ENCODE measurements at places on chromosomes 4 and X. TPM values are rescaled to one million over a fixed set of nuclear protein-coding genes. Genes with fewer than 3 reads are reported as not detected.

The MAOB gene
- 22.5 TPM for total RNA-seq

DNA sequence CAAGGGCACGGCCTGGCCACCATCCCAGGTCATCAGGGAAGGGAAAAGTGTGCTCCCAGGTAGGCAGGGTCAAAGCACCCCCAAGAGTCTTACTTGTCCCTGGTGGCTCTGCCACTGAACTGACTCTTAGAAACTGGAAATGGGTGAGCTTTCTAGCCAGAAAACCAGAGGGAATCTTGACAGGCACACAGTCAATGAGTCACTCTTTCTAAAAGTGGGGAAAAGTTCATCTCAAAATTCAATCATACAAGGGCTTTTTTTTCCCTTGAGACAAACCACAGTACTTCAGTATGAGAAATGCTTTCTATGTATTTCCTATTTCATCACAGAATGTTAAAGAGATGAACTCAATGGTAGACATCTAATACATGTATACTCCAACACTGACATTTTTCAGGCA is 12.5 kb downstream of the HPF1 start:
- no peaks in the 10 kb centered on the region for H3K4me1 ChIP-seq
- no peak overlapping the region for H3K4me3 ChIP-seq
- no peak for DNase-seq
- H3K36me3 ChIP-seq: no peaks in the 10 kb centered on the region

DNA sequence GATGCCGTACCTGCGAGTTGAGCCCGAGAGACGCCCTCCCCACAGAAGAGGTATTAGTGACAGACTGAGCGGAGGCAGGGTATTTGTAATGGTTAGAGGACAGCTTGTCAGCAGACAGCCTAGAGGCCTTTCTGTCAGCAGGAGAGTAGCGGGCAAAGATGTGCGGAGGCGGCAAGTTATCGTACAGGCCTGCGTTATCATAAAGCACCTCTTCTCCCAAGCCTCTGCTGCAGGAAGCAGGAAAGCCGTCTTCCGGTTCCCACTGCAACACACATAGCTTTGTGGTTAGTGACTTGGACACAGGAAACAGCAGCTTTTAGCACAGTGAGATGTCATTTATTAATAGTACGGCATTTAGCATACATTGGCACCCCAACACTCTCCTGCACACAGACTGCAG is 158.3 kb downstream of the AFAP1 start:
- H3K4me1 ChIP-seq: peaks cover 10% of the 10 kb centered on the region
- no peaks in the 10 kb centered on the region for H3K27me3 ChIP-seq
- no peak overlapping the region for H3K4me3 ChIP-seq
- no peak for DNase-seq

The FAM47A gene
- total RNA-seq: not detected

GRCh38 chr4:15151033-15151432 is 148.8 kb downstream of the CPEB2 start:
- no peaks in the 10 kb centered on the region for H3K27me3 ChIP-seq
- no peak for DNase-seq
- H3K4me1 ChIP-seq: peaks cover 44% of the 10 kb centered on the region
- H3K4me3 ChIP-seq: no peak overlapping the region

All from HepG2 (cell line).